ENCODE measurements at places on chromosomes 6 and 20. TPM values are rescaled to one million over a fixed set of nuclear protein-coding genes. Genes with fewer than 3 reads are reported as not detected.

DSP gene
- 9.9 TPM for total RNA-seq

DNA sequence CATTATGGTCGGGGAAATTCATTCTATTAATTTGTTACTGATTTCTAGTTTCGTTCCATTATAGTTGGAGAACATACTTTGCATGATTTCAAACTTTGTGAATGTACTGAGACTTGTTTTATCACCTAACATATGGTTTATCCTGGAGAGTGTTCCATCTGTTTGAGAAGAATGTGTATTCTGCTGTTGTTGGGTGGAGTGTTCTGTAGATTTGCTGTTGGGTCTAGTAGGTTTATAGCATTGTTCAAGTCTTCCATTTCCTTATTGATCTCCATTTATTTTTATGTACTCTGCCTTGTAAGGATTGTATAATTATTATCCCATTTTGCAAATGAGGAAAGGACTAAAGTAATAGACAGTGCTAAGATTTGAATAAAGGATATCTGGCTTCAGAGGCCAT lies 85.4 kb downstream of the RREB1 start:
- no peak for DNase-seq

- DNase-seq: no peak
Observed at GRCh38 chr6:125733516-125734300, 15.7 kb upstream of the HEY2 start.

DNA sequence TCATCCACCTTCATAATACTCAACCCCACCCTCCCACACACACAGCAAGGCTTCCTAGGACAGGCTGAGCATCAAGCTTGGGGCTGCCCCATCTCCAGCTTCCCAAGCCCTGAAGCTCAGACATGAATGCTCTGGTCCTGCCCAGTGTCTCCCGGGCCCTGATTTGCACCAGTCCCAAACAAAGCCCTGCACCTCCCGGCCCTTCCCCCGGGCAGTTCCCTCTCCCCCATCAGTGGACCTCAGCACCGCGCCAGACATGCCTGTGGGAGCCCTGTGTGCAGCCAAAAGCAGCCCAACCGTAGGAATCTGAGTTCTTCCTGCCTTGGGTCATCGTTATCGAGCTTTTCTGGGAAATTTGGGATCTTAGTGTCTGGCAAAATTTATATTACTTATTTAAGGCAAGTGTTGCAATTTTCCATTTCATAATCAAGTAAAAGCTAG lies 63.5 kb downstream of the THBS2 start:
- DNase-seq: no peak

DNA sequence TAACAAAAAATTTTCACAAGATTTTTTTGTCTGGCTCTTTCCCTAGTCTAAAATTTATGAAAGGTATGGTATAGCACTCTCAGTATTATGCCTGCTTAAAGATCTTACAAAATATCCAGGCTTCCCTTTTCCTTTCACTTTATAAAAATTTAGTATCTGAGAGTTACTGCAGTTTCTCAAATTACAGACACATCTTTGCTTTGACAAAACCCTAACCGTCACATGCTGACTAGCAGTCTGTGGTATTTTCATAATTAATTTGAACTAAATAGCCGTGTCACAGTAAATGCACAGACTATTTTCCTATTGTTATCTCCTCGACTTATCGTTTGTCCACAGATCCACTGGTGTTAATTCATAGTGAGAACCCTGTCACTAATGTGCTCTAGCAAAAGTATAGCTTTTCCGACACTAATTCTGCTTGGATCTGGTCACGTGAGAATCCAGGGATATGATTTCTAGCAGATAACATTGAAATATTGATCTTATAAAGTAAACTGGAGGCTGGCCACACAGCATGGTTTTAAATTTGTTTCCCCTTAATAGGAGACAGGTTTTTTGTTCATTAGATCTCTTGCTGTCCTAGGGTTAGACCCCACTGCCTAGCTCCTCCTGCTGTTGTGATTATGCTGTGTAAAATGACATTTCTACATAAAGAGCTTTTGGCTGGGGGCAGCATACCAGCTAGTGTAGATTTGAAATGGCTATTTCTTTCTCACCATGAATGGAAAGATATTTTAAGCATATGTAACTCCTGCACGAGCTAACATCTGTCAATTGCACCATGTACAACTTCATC lies 340.6 kb upstream of the SASH1 start:
- DNase-seq: no peak

SLC17A2 gene
- total RNA-seq: not detected

SLC12A5 gene
- total RNA-seq: 26.0 TPM

GRCh38 chr6:42961020-42961470 lies 491 bp downstream of the GNMT start:
- peak; percentile 21 for DNase-seq

CRISP3 gene
- total RNA-seq: not detected

- DNase-seq: peak; percentile 71
Observed at GRCh38 chr20:35226884-35227681, 593 bp downstream of the MMP24 start.

DNA sequence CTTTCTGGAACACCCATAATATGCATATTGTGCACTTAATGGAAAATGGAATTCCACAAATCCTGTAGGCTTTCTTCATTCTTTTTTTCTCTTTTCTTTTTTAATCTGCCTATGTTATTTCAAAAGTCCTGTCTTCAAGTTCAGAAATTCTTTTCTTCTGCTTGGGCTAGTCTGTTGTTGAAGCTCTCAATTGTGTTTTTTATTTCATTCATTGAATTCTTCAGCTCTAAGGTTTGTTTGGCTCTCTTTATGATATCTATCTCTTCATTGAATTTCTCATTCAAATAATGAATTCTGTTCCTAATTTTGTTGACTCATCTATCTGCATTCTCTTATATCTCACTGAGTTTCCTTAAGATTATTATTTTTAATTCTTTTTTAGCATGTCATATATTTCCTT lies 10.1 kb downstream of the SPINT4 start:
- DNase-seq: no peak

DNA sequence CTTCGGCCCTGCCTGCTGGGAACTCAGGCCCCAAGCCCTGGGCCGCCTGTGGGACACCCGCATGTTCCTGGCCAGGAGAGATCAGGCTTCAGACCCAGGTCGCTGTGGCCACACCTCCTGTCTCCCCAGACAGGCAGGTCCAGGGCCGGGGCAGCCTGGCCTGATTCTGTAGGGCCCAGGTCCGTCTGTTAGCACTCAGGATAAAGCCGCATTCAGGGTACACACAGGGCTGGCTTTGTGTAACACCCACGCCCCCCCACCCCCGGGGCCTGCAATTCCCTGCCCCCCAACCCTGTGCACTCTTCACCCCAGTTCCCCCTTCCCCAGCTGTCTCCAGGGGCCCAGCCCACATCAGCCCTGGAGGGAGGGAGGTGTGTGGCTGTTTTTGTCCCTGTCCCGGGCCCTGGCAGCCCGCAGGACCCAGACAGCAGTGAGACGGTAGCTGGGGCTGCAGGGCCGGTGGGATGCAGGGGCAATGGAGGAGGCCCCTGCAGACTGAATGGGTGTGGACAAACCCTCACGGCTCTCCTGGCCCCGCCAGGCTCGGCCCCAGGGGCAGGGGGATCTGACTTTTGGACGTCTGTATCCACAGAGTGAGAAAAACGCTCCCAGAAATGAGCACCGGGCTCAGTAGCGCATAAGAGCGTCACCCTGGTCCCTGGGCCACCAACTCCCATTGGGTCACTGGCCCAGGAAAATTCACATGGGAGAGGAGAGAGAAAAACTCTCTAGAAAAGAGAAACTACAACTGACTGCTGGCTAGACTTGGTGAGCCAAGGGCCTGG lies 42.4 kb upstream of the ZBP1 start:
- DNase-seq: no peak

DNA sequence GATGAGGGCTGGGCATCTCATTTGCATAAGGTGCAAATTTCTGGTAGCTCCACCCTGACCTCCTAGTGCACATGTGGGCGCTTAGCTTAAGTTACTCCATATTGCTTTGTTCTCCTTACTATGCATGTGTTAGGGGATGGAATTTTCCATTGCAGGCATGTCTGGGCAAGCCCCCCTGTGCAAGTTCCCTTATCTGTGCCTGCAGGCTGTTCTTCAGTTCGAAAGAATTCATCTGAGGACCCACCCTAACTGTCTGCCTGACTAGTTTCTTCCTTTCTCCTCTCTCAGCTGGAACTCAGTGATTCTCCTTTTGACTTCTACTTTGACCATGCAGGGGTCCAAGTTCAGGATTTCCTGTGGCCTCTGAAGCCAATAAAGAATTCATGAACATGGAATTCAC lies 30.2 kb downstream of the CCDC170 start:
- no peak for DNase-seq

DNA sequence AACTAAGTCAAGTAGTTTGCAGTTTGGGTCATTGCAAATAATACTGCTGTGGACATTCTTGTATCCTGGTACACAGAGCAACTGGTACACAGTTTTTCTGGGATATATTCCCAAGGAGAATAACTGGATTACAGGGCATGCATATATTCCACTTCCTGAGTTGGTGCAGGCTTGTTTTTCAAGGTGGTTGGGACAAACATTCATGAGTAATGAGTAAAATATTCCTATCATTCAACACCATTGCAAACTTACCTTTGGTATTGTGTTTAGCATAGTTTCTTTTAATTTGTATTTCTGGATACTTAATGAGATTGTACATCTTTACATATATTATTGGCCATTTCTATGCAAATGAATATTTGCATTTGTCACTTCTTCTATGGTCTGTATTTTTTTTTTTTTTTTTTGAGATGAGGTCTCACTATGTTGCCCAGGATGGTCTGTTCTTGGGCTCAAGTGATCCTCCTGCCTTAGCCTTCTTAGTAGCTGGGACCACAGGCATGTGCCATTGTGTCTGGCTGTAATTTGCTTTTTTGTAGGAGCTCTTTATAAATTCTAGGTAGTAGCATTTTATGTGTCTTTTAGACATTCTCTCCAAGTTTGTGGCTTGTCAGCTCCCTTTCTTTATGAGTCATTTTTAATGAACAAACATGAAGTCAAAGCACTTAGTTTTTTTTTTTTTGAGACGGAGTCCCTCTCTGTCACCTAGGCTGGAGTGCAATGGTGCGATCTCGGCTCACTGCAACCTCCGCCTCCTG lies 158.7 kb downstream of the SOX4 start:
- DNase-seq: no peak

DNA sequence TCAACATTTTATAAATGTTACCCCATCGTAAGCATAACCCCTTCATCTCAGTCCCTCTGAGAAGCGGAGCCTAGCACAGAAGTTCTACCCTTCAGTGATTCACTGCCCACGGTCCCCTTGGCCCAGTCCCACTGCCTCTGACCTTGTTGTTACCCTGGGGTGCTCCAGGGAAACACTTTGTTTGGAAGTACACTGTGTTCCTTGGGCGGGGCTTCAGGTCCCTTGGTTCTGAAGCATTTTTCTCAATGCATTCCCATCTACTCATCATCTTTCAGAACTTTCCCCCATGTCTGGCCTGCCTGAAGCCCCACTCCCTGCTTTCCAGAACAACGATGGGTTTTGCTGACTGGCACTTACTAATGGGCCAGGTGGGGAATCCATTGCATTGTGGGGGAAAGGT lies 296.2 kb downstream of the FOXA2 start:
- DNase-seq: no peak

GHRH gene
- total RNA-seq: not detected

DNA sequence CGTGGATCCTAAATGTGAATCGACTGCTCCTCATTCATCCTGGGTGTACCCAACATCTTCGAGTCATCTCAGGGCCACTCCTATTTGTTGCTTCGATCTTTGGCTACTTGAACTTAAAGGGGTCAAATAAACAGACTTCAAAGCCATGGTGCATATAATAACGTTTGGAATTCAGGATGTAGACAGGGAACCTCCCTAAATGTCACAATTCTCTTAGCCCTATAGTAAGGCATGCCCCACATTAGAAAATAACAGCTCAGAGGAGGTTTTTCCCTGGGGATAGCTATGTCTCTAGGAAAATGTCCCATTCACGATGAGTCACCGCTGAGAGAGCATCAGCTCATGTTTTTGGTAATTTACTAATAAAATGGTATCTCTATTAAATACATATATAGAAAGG lies 54.8 kb upstream of the BMP6 start:
- DNase-seq: no peak

DNA sequence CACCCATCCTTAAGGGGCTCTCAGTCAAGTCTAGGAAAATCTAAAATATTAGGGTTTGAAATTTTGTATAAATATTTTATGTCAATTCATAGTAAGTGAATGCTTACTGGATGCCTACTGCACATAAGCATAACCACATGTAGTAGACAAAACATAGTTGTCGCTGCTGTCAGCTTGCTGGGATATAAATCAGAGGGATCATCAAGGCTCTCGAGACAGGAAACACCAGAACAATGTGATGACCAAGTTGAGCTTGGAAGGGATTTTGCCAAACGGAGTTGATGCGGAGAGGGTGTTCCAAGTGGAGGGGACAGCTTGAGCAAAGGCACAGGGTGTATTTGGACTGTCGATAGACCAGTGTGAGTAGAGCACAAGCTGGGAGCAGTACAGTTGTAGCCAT lies 105.8 kb upstream of the SUPT3H start:
- DNase-seq: no peak

GRCh38 chr6:169362501-169363121 lies 109.0 kb upstream of the THBS2 start:
- no peak for DNase-seq

DNA sequence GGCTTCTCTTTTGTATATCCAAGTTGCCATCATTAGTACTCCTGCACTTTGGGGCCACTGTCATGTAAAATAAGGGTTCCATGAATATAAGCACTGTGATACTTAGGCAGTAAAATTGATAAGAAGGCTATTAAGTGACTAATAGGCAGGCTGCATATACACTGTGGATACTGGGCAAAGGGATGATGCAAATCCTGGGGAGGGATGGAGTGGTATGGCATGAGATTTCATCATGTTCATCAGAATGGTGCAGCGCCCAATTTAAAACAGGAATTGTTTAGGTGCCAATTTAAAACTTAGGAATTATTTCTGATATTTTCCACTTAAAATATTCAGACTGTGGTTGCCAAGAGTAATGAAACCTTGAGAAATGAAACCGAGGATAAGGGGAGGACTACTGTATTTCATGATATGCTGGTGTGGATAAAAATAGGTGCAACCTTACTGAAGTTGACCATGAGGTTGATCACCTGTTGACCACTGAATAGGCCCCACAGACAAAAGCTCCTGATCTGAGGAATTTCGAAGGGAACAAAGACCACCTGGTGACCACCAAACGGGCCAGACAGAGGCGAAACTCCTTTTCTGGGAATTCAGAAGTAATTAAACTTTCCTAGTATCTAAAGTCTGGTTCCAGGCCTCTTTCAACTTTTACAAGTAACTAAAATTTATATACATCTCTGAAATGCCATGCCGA lies 4.9 kb upstream of the TRIM39 start:
- no peak for DNase-seq

- DNase-seq: no peak
Observed at GRCh38 chr6:32622545-32623401, 14.4 kb upstream of the HLA-DQA1 start.

EYA4 gene
- 2.4 TPM for total RNA-seq

KIF6 gene
- 2.6 TPM for total RNA-seq

NKX2-2 gene
- total RNA-seq: 2.4 TPM

GRCh38 chr6:158322724-158323560 lies 10.7 kb downstream of the TULP4 start:
- no peak for DNase-seq

GSTA1 gene
- not detected for total RNA-seq

ALDH8A1 gene
- total RNA-seq: 5.9 TPM

SAPCD1 gene
- total RNA-seq: not detected
